ENCODE measurements at places on chromosomes 5 and 9. TPM values are rescaled to one million over a fixed set of nuclear protein-coding genes. Genes with fewer than 3 reads are reported as not detected.
A peak's percentile ranks its signal among the peaks of the same experiment; 100 is the strongest.

DNA sequence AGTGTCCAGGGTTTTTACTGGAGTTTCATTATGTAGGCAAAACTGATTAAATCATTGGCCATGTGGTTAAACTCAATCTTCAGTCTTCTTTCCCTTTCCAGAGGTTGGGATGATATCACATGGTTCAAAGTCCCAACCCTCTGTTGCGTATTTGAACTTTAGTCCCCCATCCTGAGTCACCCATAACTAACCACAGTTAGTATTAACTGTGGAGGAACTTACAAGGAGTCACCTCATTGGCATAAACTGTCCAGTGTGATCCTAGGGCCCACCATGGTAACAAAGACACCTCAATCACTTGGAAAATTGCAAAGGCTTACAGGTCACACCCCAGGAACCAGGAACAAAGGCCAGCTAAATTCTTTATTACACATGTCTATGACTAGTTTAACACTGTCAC, 188.5 kb downstream of the COX7C start:
- no peaks in the 10 kb centered on the region for H3K4me1 ChIP-seq
- H3K36me3 ChIP-seq: no peaks in the 10 kb centered on the region
- H3K27ac ChIP-seq: no peak overlapping the region
- no peak overlapping the region for H3K4me3 ChIP-seq

- H3K27me3 ChIP-seq: no peaks in the 10 kb centered on the region
- H3K36me3 ChIP-seq: no peaks in the 10 kb centered on the region
- H3K4me1 ChIP-seq: no peaks in the 10 kb centered on the region
- H3K27ac ChIP-seq: no peak overlapping the region
- no peak overlapping the region for H3K4me3 ChIP-seq
Measured at GRCh38 chr5:72018143-72018803, 89.0 kb upstream of the MAP1B start.

DNA sequence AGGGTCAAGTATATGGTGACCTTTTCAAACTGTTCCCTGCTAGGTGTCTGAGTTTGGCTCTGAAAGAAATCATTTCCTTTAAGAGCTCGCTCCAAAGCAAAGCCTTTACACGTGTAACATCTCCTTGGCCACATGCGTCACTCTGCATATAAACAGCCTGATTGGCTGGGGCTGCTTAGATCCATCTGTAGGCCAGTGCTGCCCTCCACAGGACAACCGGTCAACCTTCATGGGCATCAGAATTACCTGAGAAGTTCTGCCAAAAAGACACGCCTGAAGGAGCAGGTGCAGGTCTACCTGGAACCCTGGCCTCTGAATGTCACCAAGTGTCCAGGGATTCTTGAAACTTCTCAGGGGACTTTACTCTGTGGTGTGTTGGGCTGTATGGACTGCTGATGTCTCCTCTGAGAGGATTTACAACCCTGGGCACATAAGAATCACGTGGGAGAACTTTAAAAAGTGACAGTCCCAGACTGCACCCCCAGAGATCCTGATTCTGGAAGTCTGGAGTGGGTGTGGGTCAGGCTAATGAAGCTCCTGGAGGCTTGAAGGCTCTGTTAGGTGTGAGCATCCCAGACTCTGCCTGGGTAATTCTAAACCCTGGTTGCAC, 497.6 kb downstream of the GADD45G start:
- DNase-seq: peak; percentile 86
- H3K27ac ChIP-seq: no peak overlapping the region
- H3K4me1 ChIP-seq: no peaks in the 10 kb centered on the region
- no peaks in the 10 kb centered on the region for H3K27me3 ChIP-seq
- no peaks in the 10 kb centered on the region for H3K36me3 ChIP-seq

DNA sequence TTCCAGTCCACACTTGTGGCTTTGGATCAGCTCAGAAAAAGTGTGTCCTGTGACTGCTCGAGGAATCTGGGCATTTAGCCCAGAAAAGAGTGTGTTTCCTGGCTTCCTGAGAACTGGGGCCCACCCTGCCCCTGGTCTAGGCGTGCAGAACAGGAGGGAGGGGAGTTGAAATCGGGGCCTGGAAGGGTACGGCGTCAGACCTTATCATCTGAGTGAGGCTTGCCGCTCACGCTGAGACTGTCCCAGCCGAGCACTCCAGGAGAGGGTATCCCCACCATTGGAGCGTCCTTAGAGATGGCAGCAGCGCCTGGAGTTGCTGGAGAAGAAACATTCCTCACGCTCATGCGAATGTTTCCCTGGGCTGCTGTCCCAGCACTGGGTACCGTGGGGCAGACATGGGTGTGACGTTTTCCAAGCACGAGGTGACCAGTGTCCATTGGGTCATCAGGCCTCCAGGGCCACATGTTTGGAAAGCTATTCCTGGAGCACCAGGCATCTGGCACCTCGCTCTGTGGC, 22.5 kb downstream of the NEK6 start:
- no peaks in the 10 kb centered on the region for H3K36me3 ChIP-seq
- peaks cover 28% of the 10 kb centered on the region for H3K4me1 ChIP-seq
- H3K27ac ChIP-seq: peak overlapping the region; percentile 70
- DNase-seq: no peak

GRCh38 chr5:162209005-162209605, 141.5 kb downstream of the GABRG2 start:
- H3K36me3 ChIP-seq: no peaks in the 10 kb centered on the region
- no peaks in the 10 kb centered on the region for H3K27me3 ChIP-seq
- no peak overlapping the region for H3K27ac ChIP-seq
- H3K4me3 ChIP-seq: no peak overlapping the region
- H3K4me1 ChIP-seq: no peaks in the 10 kb centered on the region

- H3K36me3 ChIP-seq: no peaks in the 10 kb centered on the region
- DNase-seq: no peak
- H3K4me1 ChIP-seq: no peaks in the 10 kb centered on the region
- H3K27me3 ChIP-seq: no peaks in the 10 kb centered on the region
- H3K27ac ChIP-seq: no peak overlapping the region
Measured at GRCh38 chr5:17477573-17478265, 20.3 kb upstream of the TAF11L2 start.

- no peak overlapping the region for H3K27ac ChIP-seq
- H3K4me3 ChIP-seq: no peak overlapping the region
- H3K27me3 ChIP-seq: no peaks in the 10 kb centered on the region
- no peak for DNase-seq
Measured at GRCh38 chr5:135708481-135709207, 125.8 kb upstream of the SLC25A48 start.

DNA sequence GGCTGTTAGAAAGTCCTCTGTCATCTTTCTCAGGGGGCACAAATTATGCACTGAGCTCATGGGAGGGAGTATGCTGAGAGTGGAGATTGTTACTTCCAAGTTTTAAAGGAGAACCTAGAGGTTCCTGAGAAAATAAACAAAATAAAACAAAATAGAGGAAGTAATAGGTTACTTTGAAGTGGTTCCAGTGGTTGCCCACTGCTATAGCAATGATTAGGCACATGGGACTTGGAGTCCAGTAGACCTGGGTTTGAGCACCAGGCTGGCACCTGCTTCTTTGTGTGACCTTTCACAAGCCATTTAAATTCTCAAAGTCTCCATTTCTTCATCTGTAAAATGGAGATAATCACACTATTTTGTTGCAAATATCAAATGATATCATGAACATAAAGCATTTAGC, 13.8 kb upstream of the CDC23 start:
- no peak overlapping the region for H3K27ac ChIP-seq
- H3K36me3 ChIP-seq: no peaks in the 10 kb centered on the region
- no peaks in the 10 kb centered on the region for H3K27me3 ChIP-seq
- no peak overlapping the region for H3K4me3 ChIP-seq
- no peaks in the 10 kb centered on the region for H3K4me1 ChIP-seq
- DNase-seq: no peak

DNA sequence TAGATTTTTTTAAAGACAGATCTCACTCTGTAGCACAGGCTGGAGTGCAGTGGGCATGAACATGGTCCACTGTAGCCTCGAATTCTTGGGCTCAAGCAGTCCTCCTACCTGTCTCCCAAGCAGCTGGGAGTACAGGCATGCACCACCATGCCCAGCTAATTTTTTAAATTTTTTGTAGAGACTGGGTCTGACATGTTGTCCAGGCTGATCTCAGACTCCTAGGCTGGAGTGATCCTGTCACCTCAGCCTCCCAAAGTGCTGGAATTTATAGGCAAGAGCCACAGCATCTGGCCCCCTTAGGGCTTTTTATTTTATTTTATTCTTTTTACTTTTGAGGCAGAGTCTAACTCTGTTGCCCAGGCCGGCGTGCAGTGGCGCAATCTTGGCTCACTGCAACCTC, 56.4 kb downstream of the NSD1 start:
- no peaks in the 10 kb centered on the region for H3K4me1 ChIP-seq
- DNase-seq: no peak
- no peaks in the 10 kb centered on the region for H3K27me3 ChIP-seq
- H3K36me3 ChIP-seq: no peaks in the 10 kb centered on the region
- no peak overlapping the region for H3K4me3 ChIP-seq

- no peaks in the 10 kb centered on the region for H3K27me3 ChIP-seq
- no peaks in the 10 kb centered on the region for H3K36me3 ChIP-seq
- no peak overlapping the region for H3K4me3 ChIP-seq
- no peak overlapping the region for H3K27ac ChIP-seq
- H3K4me1 ChIP-seq: no peaks in the 10 kb centered on the region
Measured at GRCh38 chr9:17863213-17863883, 284.5 kb downstream of the SH3GL2 start.

DNA sequence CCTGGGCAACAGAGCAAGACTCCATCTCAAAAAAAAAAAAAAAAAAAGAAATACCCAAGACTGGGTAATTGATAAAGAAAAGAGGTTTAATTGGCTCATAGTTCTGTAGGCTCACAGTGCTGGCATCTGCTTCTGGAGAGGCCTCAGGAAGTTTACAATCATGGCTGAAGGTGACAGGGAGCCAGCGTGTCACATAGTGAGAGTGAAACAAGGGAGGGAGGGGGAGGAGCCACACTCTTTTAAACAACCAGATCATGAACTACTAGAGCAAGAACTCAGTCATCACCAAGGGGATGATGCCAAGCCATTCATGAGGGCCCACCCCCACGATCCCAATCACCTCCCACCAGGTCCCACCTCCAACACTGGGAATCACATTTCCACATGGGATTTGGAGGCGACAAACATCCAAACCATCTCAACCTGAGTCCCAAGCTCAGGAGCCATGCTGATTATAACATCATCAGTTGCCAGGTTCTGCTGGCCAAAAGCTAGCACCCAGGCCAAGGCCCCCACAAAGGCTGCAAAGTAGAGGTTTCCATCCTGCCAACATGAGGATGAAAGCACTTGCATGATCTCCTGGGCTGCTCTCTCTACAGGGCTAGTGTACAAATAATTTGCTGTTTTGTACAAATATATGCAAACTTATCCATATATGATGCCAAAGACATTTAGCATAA, 15.3 kb downstream of the DENND1A start:
- no peak overlapping the region for H3K4me3 ChIP-seq
- no peak overlapping the region for H3K27ac ChIP-seq
- DNase-seq: no peak
- H3K27me3 ChIP-seq: no peaks in the 10 kb centered on the region
- H3K4me1 ChIP-seq: no peaks in the 10 kb centered on the region

- no peaks in the 10 kb centered on the region for H3K27me3 ChIP-seq
- H3K4me3 ChIP-seq: no peak overlapping the region
- H3K36me3 ChIP-seq: no peaks in the 10 kb centered on the region
- no peaks in the 10 kb centered on the region for H3K4me1 ChIP-seq
- peak overlapping the region; percentile 3 for H3K27ac ChIP-seq
- DNase-seq: no peak
Measured at GRCh38 chr9:1978941-1979340, 36.2 kb upstream of the SMARCA2 start.

DNA sequence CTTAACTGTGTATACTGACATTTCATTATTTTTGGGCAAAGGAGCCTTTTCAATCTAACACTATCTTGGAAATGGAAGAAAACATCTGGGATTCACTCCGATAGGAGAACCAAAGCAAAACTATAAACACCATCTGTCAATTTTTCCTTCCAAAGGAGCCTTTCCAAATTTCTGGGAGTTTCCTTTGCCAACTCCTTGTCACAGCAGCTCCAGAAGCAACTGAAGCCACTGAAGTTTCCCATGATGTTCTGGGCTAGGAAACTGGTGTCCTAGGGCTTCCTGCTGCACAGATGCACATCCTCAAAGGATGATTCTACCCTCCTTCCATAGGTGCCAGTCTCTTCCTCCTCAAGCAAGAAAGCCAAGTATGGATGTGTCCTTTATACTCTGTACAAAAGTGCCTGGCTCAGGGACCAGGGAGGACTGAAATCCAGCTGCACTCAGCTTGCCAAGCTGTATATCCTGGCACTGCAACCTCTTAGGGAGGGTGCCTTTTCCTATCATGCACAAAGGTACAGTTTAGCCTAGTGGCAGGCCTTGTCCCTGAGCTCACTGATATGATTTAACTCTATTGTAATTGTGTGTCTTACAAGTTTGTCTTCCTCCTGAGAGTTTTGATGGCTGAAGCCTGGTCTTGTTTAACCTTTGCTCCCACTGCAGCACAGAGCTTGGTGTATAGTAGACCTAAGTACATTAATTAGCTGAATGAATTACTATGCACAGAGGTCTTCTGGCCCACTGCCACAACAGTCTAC, 8.4 kb upstream of the UBAP1 start:
- H3K36me3 ChIP-seq: no peaks in the 10 kb centered on the region
- no peak overlapping the region for H3K27ac ChIP-seq
- H3K4me1 ChIP-seq: no peaks in the 10 kb centered on the region

LAMC3 gene
- 8.5 TPM for total RNA-seq

SPEF2 gene
- 35.9 TPM for total RNA-seq

All from breast epithelium (tissue), 4 donors.